ENCODE measurements at places on chromosomes 2 and 18.

- DNase-seq = no peak
Measured at GRCh38 chr2:154343282-154343681, 355.2 kb upstream of the KCNJ3 start.

GRCh38 chr2:141720476-141720875 is 410.3 kb downstream of the LRP1B start:
- no peak for DNase-seq

GRCh38 chr2:99389946-99390345 is 52.8 kb downstream of the EIF5B start:
- DNase-seq = no peak

- DNase-seq = no peak
Measured at GRCh38 chr18:73136134-73136533, 268.3 kb upstream of the NETO1 start.

DNA sequence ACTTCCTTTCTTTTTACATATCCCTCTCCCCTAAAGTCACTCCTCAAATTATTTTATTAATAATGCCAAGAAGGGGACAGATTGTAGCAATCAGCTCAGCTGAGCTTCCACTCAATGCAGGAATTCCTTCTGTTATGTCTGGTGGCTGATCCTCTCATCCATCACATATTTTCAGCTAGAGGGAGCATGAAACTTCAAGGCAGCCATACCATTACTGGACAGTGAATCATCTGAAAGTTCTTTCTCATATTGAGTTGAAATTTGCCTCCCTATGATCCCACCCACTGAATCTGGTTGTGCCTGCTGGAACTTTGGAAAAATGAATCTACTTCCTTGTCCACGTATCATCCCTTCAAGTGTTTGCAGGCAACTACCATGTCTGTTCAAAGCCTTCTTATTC is 11.2 kb downstream of the ZNF385B start:
- no peak for DNase-seq

GRCh38 chr2:173033084-173033483 is 42.6 kb upstream of the MAP3K20 start:
- no peak for DNase-seq

DNA sequence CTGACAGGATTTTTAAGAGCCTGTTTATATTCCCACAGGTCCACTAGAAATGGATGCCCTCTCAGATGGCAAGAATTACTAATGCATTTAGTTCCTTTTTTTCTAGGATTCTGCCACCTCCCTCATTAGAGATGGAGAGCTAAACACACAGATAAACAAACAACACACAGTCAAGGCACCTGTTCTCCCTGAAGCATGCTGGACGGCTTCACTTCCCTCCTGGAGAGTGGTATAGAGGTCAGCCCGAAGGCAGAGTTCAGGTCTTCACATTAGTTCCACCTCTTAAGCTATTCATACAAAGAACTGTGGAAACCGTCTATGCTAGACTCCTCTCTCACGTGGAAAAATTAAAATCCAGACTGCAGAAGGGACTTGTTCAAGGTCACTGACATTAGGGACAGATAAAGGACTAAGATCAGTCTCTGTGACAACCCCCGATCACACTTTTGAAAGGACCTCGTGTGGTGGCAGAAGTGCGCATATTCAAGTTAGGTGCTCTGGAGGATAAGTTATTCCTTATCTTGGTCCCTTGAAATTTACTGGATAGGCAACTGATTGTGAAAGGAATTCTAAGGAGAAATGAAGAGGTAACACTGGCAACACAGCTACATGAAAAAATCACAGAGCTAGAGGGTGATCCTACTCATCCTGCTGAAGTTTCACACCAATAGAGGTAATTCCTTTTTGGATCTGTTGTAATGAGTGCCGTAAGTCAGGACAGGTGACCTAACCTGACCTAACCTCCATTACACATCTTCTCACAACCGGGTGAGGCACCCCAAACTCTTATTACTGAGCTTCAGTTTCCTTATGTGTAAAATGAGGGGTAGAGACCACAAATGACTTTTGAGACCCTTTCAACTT is 75.1 kb downstream of the SPRED2 start:
- DNase-seq = no peak

DNA sequence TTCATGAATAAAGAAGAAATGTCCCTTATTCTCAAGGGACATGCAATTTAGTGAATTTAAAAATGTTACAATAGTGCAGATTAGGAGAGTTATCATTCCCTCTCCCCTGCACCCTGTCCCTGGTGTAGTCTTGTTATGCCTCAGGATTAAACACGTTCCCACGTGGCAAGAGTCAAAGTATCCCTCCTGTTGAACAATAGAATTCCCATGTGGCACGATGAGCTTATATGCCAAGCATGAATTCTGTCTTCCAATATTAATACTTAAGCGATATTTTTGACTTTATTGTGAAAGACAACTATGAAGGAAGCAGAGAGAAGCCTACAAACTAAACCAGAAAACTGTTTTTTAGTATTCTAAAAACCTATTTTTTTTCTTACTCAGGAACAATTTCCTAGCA is 36.7 kb upstream of the SPAG16 start:
- no peak for DNase-seq

- no peak for DNase-seq
Measured at GRCh38 chr2:29113891-29114321, 1.3 kb upstream of the CLIP4 start.

GRCh38 chr2:207969249-207969648 is 56.1 kb downstream of the PLEKHM3 start:
- no peak for DNase-seq

DNA sequence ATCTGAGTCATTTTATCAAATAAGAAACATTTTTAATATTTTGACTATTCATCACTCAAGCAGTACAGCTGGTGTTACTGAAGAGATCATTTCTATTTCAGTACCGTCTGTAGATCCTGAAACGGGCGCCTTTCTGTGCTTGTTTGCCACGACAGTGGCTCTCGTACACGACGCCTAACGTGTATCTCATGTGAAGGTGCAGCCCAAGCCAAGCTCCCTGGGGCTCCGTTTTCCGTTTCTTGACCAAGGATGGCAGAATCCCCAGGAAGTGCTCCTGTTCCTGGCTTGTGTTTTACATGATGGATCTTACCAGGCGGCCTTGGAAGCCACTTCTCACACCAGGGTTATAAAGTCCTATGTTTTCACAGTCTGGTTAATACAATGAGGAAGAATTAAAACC is 320.6 kb downstream of the GBX2 start:
- DNase-seq = no peak

DNA sequence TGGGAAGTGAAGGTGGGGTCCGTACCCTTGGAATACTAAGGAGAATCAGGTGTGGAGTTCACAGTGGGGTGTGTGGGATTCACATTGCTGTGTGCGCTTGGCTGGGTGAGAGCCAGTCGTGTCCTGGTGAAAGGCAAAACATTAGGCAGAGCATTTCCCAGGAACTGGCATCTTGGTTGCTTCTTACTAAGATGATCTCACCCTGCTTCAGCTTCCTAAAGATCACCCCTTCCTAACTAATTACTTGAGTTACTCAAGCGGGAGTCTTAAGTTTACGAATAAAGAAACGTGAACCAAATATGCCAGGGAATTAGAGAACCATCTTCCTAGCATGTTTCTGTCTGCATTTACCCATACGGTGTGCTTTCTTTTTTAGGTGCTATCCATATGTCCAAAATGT is 122.9 kb downstream of the NCK2 start:
- no peak for DNase-seq

GRCh38 chr2:229980431-229981184 is 58.3 kb downstream of the FBXO36 start:
- no peak for DNase-seq

DNA sequence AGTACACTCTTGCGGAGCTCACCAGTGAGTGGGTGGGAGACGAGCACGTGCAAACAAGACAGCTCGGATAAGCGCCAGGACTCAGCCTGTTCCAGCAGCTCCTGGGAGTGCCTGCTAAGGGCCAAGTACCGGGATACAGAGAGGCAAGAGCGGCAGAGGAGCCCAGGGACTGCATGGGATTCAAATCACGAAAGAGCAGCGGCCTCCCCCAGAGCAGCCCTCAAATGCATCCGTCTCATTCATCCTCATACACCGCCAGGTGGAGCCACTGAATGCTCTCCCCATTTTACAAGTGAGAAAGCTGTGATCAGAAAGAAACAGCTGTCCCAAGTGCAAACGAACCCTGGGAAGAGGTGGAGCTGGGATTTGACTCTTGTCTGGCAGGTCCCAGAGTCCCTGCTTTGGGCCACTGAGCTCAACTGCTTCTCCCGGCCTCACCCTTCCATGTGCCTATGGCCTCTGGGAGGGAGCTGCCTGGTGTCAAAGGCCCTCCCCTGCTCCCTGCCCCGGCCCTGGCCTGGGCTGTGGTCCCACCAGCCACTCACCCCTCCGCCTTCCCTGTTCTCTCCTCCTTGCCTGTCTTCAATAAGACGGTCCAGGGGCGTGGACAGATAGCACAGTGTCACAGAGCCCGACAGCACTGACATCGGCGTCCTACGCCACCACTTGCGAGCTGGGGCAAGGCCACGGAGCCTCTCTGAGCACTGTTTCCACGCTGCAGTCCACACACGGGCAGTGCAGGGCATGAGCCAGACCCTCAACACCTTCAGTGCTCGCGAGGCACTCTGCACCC is 72.8 kb upstream of the TAF1B start:
- DNase-seq = peak; percentile 71

GRCh38 chr18:76518860-76519538 is 24.0 kb upstream of the ZNF516 start:
- no peak for DNase-seq

- DNase-seq = peak; percentile 53
Measured at GRCh38 chr2:199488772-199489400, 31.1 kb upstream of the SATB2 start.

- DNase-seq = no peak
Measured at GRCh38 chr2:28268386-28268785, 124.3 kb upstream of the FOSL2 start.

- no peak for DNase-seq
Measured at GRCh38 chr2:127768775-127769479, 42.0 kb downstream of the WDR33 start.

- DNase-seq = no peak
Measured at GRCh38 chr2:220336771-220337170, 709.3 kb downstream of the SLC4A3 start.

DNA sequence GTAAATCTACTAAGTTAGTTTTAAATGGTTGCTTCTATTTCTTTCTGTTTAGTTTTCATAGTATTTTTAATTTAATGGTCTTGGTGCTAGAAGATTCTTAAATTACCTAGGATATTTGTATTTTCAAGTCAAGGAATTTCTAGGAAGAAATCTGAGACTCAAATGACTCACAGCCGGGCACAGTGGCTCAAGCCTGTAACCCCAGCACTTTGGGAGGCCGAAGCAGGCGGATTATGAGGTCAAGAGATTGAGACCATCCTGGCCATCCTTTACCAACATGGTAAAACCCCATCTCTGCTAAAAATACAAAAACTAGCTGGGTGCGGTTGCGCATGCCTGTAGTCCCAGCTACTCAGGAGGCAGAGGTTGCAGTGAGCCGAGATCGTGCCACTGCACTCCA is 95.5 kb downstream of the C2orf74 start:
- DNase-seq = no peak

- no peak for DNase-seq
Measured at GRCh38 chr18:8627107-8627472, 17.9 kb downstream of the RAB12 start.

DNA sequence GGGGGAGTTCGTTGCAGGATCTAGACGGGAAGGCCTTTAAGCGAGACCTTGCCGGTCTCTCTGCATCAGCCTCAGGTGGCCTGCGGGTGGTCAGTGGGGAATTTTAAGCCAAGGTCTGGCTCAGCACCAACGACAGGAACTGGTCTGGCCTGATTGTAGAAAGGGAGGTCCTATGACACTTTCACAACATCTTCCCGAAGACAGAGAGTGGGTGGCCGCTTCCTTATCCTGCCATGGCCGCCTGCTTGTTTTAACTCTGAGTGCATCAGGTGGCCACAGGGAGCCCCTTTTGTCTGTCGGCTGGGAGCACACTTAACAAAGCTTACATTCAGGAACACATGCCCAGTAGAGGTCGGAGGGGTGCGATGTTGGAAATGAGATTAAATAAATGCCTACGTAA is 363.7 kb upstream of the MYT1L start:
- DNase-seq = no peak

- DNase-seq = no peak
Measured at GRCh38 chr18:44424645-44425035, 256.0 kb upstream of the SETBP1 start.

DNA sequence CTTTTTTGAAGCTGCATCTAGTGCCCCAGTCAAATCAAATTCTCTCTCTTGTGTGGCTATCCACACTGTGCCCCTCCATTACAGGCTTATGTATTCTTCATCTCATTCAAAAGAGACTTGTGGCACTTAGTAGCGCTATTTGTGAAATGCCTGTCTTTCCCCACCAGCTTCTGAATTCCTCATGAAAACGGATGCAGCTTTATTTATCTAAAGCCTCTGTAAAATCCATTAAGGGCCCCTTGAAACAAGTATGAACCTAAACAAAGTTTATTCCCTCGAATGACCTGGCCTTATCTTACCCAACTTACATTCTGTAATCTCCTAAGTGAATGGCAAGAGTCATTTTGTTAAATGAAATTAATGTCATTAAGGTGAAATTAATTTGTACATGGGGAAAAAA is 417.4 kb upstream of the PIK3C3 start:
- DNase-seq = no peak

DNA sequence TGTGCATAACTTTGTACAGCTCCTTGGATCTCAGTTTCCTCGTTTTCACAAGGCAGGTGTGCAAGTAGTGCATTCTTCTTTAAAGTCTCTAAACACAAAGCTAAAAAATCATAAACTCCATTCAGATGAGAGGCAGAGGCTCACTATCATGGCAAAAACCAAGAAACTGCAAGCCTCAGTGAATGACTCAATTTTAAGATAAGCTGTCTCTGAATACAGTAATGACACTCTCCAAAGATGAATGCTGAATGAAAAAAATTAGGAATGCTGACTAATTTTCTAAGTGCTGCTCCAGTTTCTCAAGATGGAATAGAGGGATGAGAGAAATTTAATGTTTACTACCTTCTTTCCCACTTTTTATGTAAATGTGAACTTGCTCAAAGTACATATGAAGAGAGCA is 17.2 kb downstream of the B4GALT6 start:
- no peak for DNase-seq

- no peak for DNase-seq
Measured at GRCh38 chr2:219625179-219625578, 2.3 kb upstream of the SLC4A3 start.

GRCh38 chr2:191661097-191661924 is 16.6 kb upstream of the NABP1 start:
- DNase-seq = no peak

- no peak for DNase-seq
Measured at GRCh38 chr2:34112161-34112560, 513.1 kb upstream of the FAM98A start.

Data from GM12891 (cell line).